ENCODE measurements at places on chromosomes 1 and 21.

GRCh38 chr1:181205901-181206300 lies 117.4 kb downstream of the IER5 start:
- no peak for DNase-seq

- DNase-seq = no peak
Observed at GRCh38 chr21:45513003-45513717, 29.1 kb downstream of the SLC19A1 start.

DNA sequence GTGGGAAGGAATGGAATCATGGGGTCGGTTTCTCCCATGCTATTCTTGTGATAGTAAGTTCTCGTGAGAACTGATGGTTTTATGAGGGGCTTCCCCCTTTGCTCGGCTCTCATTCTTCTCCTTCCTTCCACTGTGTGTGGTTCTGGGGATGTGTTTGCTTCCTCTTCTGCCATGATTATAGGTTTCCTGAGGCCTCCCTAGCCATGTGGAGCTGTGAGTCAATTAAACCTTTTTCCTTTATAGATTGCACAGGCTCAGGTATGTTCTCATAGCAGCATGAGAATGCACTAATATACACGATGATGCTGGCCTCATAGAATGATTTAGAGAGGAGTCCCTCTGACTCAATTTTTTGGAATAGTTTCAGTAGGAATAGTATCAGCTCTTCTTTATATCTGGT lies 195.4 kb upstream of the IVNS1ABP start:
- no peak for DNase-seq

DNA sequence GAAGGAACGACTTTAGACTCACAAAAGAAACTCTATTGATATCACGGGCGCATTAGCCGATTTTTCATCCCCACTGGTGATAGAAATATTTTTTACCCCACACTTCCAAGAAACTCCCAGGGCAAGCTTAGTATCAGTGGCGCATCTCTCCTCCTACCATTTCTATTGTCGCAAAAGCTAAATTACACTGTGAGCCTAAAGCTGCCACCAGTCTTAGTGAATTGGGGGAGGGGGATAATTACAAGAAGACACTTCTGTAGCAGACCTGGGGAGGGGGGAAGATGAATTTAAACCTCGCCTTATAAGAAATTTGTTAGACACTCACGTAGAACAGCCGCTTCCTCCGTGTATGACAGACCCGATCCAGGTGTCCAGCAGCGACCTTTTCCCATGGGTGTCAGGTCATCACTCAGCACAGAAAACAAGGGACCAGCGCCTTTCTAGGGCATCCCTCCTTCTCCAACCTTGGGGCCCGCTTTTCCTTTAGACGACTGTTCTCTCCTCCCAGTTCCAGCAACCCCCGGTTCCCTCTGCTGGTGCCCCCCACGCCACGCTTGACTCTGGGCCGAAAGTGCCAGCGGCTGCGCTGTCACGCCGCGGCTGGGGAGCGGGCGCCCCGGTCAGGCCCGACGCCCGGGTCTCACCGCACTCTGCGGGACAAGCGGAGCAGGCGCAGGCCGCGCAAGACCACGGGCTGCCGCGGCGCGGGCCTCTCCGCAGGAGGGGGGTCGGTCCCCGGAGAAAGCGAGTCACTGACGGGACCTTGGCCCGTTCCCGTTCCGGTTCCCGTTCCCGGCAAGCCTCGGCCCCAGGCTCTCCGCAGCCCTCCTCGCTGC lies 821 bp downstream of the PHC2 start:
- no peak for DNase-seq

GRCh38 chr1:42392967-42393848 lies 12.6 kb downstream of the RIMKLA start:
- DNase-seq = no peak

DNA sequence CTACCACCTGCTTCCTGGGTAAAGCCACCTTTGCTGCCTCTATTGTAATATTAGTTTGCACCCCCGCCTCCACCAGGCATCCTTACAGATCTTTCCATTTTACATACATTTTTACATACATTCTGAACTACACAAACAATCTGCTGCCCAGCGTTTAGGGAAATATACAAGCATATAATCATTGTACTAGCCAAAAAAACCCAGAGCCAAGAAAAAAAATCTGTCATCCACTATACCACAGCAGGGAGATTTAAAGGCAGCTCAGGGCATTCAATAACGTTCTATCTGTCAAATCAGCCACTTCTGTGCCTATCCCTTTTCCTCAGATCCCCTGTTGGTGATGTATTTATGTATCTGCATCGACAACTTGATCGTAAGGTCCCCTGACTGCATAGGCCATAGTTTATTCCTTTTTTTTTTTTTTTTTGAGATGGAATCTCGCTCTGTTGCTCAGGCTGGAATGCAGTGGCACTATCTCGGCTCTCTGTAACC lies 43.0 kb downstream of the GNG12 start:
- no peak for DNase-seq

GRCh38 chr21:31957631-31958030 lies 84.8 kb downstream of the HUNK start:
- no peak for DNase-seq

GRCh38 chr21:34890724-34891612 lies 158.1 kb downstream of the RUNX1 start:
- peak; percentile 74 for DNase-seq

DNA sequence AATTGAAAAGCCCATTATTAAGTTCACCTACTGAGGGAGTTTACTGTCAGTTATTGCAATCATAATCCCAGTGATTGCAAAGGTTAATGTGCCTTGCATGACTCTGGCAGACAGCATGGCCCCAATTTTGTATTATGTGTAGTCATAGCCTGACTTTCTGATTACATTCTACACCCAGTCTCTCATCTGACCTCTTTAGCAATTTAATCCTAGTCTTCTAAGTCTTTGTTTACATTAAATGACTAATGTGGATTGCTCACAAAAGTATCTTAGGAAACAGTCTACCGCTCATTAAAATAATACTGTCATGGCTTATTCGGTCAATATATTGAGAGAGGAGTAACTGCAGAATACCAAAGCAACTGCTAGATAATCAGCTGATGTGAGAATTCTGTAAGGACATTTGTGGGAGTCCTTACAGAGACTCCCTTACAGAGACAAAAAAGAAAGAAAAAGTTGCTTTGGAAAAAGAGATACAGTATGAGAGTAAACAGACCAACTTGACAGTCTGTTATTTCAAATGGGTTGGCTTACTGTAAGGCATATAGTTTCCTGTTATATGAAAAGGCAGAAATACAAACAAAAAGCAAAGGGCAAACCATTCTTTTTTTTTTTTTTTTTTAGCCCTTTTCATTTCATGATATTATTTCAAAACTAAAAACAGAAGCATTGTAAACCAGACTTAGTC lies 42.8 kb downstream of the SMG7 start:
- DNase-seq = peak; percentile 66

DNA sequence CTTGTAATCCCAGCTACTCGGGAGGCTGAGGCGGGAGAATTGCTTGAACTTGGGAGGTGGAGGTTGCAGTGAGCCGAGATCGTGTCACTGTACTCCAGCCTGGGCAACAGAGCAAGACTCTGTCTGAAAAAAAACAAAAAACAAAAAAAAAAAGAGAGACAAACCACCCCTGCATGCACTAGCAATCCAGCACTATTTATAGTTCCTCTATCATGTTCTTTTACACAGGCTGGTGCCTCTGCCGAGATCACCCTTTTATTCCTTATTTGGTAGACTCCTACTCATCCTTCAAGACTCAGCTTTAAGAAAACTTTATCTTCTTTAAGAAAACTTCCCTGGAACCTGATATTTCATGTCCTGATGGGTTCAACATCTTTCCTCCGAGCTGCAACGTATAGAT lies 10.8 kb downstream of the FMO5 start:
- no peak for DNase-seq

- DNase-seq = no peak
Observed at GRCh38 chr1:230291731-230292620, 134.2 kb downstream of the PGBD5 start.

GRCh38 chr1:65497256-65497830 lies 76.9 kb downstream of the LEPR start:
- no peak for DNase-seq

- DNase-seq = no peak
Observed at GRCh38 chr21:26164311-26164710, 6.3 kb downstream of the APP start.

GRCh38 chr1:66346057-66346795 lies 187.7 kb upstream of the SGIP1 start:
- no peak for DNase-seq

DNA sequence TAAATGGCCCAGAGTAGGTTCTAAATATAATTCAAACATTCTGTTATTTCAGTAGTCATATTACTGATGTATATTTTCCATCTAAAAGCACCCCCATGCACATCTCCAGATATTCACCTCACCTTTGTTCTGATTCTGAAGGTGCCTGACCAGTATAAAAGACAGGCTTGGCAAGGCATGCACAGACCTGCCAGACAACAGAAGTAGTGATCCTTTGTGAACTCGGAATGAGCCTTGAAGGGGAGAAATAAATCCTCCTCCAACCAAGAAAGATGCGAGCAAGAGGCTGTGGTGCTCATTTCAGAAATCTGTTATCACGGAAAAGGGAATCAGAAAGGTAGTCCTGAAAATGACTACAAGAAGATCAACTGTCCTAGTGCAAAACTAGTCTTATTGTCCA lies 287.3 kb downstream of the VAV3 start:
- DNase-seq = no peak
